NCI-H187 treated with DMSO at 0.1 percent for 48 hours (cell line): ENCODE measurements at places on chromosomes 11 and 22.

DNA sequence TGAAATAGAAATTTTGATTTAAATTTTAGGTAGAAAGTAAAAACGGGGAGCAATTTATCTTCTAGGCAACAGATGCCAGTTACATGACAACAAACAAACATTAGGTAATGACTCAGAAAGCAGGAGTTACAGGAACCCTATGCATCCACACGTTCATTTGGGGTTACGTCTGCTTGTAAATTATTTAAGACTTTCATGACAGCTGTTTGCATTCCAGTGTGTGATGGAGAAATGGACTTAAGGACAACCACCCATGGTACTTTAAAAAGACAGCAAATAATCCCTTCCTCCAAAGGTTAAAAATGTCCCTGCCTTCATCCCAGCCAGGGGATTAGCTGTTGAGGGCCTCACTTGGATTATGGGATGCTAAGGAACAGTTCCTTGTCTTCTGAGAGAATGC lies 11.8 kb downstream of the E2F8 start:
- DNase-seq: no peak

- no peak for DNase-seq
Measured at GRCh38 chr11:12171921-12172320, 61.5 kb downstream of the MICAL2 start.

DNA sequence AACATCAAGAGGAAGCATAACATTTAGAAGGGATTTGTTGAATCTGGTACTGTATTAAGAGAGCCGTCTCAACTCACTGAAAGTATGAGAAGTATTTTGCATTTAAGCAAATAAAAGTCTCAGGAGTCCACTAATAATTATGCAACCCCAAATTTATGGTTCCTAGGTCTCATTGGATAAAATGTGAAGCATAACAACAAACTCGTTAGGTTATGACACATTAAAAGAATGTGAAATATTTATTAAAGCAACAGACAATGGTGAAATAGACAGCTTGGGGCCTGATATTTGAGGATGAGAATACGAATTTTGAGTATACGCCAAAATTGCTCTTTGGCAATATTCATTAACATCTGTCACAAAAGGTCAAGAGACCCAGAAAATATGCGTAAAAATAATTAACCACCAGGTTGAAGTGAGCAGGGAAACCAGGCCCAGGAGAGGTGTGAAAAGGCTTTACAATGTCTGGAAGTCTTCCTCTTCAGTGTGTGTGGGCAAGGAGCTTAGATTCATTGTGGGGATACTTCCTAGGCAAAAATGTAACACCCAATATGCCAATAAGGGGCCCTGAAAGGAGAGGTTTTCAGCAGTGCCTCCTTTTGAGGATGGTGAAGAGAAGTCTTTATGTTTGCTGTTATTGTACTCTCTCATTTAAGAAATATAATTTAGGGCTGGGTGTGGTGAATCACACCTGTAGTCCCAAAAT lies 89.2 kb downstream of the FDX1 start:
- DNase-seq: no peak

- no peak for DNase-seq
Measured at GRCh38 chr11:120338107-120338933, 2.1 kb downstream of the ARHGEF12 start.

DNA sequence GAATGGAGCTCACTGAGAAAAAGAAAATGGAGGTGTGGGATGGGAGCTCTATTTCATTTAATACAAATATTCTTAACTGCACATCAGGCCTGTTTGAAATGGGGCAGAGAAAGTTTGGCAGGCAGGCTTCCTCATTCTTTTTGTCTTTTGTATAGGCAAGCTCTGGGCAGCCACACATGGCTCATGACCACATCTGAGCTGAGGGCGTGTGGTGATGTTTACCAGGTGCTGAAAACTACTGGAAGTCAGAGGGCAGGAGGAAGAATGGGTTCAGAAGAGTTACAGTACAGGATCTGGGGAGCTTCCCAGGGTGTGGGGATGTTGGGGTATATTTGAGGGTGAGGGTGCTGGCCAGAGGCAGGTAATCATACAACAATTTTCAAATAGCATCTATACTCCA lies 66.3 kb upstream of the NAV2 start:
- DNase-seq: no peak

DNA sequence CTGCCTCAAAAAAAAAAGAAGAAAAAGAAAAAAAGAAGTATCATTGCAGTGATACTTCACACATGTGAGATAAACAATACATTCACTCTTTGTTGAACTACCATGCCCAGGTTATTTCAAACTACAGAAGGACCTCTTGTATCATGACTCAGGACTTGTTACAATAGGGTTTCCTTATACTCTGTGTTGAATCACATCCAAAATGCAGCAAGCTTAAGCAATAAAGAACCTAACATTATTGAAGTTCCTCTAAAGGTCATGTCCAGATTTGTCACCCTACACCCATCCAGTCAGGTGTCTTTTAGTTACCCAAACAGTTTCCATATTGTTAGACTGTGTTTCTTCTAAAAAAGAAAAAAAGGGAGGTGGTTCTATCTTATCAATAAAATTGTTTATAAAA lies 26.9 kb upstream of the ALKBH3 start:
- DNase-seq: no peak

DNA sequence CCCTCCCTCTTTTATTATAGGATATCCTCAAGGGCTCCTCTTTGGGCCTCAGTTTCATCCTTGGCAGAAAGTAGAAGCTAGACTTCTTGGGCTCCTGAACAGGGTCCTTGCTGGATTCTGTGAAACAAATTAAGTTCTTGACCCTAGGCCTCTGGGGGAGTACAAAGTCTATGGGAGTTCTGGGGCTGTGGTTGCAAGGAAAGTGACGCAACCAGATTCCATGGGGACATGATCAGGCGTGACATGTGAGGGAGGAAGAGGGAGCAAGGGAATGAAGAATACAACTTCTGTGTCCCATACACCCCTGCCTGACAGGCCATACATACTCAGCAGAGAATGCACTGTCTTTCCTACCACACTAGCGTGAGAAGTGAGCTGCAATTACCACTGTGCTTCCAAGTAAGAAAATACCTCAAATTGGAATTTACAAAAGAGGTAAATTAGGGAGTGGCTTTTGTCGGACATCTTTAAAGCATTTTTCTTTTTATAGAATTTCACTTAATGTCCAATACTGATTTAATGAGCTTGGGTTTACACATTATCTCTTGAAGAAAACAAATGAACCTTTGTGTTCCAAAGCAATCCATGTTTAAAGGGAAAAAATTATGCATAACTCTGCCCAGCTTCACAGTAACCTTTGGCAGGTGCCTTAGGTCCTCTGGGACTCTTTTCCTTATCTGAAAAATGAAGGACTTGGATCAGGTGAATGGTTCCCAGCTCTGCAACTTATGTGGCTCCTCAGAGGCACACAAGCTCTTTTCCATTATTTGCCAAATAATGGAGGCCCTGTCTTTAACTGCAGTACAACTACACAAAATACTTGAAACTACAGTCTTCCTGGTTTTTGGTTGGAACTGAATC lies 38.9 kb downstream of the LIMK2 start:
- DNase-seq: no peak

DNA sequence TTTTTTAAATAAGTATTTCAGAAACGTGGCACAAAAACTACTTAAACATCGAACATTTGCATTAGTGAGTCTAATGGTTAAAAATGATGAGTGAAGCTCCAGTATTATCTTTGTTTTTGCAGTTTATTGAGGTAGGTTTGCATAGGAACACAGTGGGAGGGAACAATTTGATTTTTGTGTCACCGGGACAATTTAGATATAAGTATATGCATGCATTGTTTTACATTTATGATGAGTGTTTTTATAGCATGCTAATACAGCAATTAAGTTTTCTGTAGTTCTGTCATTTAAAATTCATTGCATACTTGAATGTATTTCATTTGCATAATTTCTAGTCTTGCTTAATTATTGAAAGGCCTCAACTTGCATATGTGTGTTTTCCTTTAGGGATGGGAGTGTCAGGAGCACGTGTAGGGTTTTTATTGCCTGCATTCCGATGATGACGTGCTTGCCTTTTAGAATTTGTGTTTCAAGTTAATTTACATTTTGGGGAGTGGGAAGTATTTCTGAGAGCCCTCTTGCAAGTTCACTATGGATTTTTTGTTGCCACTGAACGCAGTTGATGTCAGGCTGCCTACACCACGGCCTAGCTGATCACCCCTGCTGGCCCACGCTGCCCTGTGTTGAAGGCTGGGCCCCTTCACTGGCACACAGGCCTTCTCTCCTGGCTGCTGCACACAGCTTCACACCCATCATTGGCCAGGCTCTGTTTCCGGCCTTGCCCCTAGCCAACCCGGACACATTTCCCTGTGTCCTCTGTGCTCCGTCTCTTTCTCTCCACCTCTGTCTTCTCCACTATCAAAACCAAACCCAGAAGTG lies 120.9 kb downstream of the TBC1D22A start:
- DNase-seq: no peak

GRCh38 chr11:79406376-79406775 lies 34.5 kb downstream of the TENM4 start:
- DNase-seq: no peak

- DNase-seq: no peak
Measured at GRCh38 chr11:61345954-61346843, 13.2 kb downstream of the TKFC start.

DNA sequence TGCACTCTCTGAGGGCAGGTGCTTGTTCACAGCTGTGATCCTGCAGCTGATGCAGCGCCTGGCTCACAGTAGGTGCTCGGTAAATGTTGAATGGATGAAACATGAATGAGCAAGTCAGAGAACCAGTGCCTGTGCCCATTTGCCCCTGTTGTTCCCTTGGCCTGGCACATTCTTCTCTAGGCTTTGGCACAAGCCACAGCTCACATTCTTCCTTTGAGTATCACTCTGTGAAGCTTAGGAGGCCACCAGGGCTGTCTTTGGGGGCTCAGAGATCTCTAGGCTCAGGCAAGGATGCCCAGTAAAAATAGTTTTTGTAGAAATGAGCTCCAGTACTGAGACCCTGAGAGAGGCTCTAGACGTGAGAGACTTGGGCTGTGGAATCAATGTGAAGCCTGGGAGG lies 144.6 kb upstream of the NAV2 start:
- no peak for DNase-seq

- DNase-seq: peak; percentile 40
Measured at GRCh38 chr11:12043959-12044791, 35.7 kb upstream of the DKK3 start.

GRCh38 chr11:87438416-87438815 lies 400.7 kb downstream of the TMEM135 start:
- no peak for DNase-seq

- DNase-seq: no peak
Measured at GRCh38 chr11:86579406-86579731, 93.0 kb downstream of the ME3 start.

GRCh38 chr22:26892166-26893041 lies 235.0 kb downstream of the MIAT start:
- no peak for DNase-seq

- no peak for DNase-seq
Measured at GRCh38 chr11:35111161-35112055, 27.6 kb upstream of the CD44 start.

- no peak for DNase-seq
Measured at GRCh38 chr11:110711448-110711775, 825 bp downstream of the ARHGAP20 start.

- DNase-seq: no peak
Measured at GRCh38 chr11:73426219-73426850, 50.1 kb downstream of the RELT start.

GRCh38 chr11:125062931-125063428 lies at the start of gene SLC37A2:
Gene SLC37A2, plus strand, starts transcription at chr11:125063305. Its CDS starts 63 bp downstream, at chr11:125063368.
- no peak for DNase-seq

GRCh38 chr11:82636615-82637014 lies 97.0 kb downstream of the FAM181B start:
- DNase-seq: no peak

DNA sequence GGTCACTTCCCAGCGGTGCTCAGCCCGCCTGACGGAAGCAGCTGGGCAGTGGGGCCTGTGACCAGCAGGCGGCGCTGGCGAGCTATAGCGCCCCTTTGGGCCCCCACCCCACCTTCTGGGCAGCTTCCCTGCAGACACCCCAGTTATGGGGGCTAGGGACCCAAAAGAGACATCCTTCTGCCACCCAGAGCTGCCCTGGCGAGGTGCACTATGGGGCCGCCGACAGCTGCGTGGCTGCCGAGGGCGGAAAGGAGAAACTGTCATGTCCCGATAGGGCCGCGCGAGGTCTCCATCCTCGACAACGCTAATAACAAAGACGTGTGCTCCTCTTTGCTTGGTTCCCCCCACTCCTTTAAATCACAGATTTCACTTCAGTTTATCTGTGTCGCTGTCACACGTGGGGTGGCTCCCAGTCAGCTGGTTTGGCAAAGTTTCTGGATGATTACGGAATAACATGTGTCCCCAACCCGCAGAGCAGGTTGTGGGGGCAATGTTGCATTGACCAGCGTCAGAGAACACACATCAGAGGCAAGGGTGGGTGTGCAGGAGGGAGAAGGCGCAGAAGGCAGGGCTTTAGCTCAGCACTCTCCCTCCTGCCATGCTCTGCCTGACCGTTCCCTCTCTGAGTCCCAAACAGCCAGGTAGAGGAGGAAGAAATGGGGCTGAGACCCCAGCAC lies 673 bp upstream of the MYO7A start:
- no peak for DNase-seq

GRCh38 chr11:45733176-45733575 lies 67.8 kb upstream of the CHST1 start:
- DNase-seq: no peak

DNA sequence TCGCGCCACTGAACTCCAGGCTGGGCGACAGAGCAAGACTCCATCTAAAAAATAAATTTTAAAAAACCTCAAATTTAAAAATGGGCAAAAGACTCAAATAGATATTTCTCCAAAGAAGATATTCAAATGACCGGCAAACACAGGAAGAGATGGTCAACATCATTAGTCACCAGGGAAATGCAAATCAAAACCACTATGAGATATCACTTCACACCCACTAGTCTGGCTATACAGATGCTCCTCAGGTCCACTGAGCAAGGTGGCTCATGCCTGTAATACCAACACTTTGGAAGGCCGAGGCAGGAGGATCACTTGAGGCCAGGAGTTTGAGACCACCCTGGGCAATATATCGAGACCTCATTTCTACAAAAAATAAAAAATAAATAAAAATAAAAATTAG lies 43.3 kb upstream of the SLC35C1 start:
- DNase-seq: no peak

GRCh38 chr11:73159297-73159696 lies 17.2 kb upstream of the FCHSD2 start:
- DNase-seq: no peak

DNA sequence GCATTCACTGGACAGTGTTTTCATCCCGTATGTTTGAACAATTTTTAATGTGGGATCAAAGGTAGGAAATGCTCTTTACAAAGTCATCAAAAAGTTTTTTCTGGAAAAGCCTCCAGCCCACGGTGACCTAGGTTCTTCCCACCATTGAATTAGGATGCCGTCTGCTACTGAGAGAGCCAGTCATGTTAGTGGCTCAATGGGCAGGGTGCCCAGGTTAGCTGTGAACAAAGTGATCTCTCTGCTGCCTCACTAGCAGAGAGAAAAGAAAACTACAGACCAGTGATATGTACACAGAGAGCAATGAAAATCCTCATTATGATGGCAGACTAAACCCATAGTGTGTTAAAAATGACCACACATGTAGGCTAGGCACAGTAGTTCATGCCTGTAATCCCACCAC lies 32.4 kb downstream of the KCNQ1 start:
- DNase-seq: no peak

GRCh38 chr11:74162681-74163467 lies 7.9 kb downstream of the C2CD3 start:
- no peak for DNase-seq
